Suppressor macrophage treated with lipopolysaccharide for 1 hour (primary cell): ENCODE measurements at places on chromosomes 4 and X.

DNA sequence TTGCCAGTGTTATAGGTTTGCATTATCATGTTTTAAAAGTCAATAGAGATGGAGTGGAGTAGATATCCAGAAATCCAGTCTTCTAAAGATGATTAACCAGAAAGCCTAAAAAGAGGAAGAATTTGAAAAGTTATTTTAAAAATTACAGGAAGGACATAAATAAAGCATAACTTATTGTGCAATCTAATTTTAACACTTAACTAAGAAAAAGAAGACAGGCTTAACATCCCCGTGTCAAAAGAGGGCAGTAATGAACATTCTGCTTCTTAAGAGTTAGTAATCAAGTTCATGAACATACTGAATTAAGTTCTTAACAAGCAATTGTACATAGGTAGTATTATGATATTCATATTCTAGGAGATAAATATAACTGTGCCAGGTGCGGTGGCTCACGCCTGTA, 39.3 kb downstream of the ELF2 start:
- DNase-seq, result peak; percentile 59

DNA sequence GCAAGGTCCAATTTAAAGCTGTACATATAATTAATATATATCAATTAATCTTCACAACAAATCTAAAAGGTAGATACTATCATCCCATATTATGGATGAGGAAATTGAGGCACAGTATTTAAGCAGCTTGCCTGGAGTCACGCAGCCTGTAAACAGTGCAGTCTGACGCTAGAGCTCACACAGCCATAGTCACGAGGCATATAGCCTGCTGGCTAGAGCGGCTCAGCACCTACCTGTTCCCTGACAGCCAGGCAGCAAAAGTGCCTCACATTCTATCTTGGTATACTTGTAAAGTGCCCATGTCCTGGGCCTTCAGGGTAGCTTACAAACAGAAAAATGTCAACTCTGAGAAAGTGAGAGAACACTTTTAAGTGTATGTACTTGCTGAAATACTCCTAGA, 222.6 kb upstream of the NEIL3 start:
- no peak for DNase-seq

DNA sequence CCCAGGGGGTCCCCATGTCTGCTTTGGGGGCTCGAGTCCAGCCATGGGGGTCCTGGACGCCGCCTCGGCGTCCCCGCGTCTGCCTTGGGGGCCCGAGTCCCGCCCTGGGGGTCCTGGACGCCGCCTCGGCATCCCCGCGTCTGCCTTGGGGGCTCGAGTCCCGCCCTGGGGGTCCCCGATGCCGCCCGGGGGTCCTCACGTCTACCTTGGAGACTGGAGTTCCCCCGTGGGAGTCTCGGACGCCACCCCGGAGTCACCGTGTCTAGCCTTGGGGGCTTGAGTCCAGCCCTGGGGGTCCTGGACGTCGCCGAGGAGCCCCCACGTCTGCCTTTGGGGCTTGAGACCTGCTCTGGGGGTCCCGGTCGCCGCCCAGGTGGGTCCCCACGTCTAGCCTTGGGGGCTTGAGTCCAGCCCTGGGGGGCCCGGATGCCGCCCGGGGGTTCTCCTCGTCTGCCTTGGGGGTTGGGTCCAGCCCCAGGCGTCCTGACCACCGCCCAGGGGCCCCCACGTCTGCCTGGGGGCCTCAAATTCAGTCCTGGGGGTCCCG, 1.1 kb upstream of the GTPBP6 start:
- DNase-seq, result no peak

- DNase-seq, result no peak
Measured at GRCh38 chrX:149374751-149375150, 130.4 kb downstream of the IDS start.

DNA sequence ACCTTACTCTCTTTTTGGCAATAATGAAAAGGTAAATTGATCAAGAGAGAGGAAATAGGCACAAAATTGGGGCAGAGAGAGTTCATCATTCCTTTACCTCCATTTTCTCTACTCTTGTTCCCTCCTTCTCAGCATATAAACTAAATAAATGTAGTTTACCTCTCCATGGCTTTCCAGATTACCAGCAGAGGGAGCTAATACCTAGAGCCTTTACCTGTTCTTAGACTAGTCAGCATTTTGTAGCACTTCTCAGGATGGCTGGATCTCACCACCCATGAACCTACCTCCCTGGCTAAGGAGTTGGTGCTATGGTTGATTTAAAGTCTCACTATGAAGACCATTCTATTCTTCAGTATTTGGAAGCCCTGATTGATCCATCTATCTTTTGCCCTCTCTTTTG, 15.7 kb downstream of the OFD1 start:
- DNase-seq, result no peak

- no peak for DNase-seq
Measured at GRCh38 chrX:45191820-45192409, 8.8 kb downstream of the DIPK2B start.

- DNase-seq, result peak; percentile 21
Measured at GRCh38 chr4:109278594-109279031, 23.8 kb downstream of the COL25A1 start.

GRCh38 chr4:15144249-15144966, 142.1 kb downstream of the CPEB2 start:
- DNase-seq, result no peak

GRCh38 chr4:159906051-159906450, 803.2 kb downstream of the RAPGEF2 start:
- no peak for DNase-seq

DNA sequence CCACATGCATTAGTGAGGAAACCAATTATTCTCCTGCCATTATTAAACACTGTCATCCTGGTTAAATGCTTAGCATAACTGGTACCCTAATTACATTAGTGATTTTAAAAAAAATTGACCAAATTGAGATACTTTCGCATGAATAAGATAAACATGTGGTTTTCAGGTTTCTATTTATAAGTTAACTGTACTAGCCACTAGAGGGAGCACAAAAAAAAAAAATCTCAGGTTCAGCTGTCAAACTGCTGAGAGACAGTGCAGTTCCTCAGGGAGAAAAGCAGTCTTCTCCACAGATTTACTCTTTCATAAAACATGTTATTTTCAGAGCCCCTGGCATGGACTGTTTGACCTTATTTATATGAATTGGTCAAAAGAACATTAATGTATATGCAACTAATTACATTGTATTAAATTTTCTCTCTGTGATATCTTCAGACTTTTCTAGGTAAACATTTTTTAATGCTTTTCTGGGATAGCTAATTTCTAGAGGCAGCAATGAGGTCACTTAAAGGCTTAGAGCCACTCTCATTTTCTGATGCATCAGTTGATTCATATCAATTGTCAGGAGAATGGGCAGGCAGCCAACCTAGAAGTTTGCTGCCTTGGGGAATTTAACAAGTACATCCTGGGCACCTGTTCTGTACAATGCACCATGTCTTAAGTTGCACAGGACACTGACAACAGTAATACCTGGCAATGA, 167.5 kb downstream of the CDS1 start:
- peak; percentile 68 for DNase-seq

GRCh38 chr4:110798687-110799086, 175.8 kb upstream of the PITX2 start:
- DNase-seq, result no peak

DNA sequence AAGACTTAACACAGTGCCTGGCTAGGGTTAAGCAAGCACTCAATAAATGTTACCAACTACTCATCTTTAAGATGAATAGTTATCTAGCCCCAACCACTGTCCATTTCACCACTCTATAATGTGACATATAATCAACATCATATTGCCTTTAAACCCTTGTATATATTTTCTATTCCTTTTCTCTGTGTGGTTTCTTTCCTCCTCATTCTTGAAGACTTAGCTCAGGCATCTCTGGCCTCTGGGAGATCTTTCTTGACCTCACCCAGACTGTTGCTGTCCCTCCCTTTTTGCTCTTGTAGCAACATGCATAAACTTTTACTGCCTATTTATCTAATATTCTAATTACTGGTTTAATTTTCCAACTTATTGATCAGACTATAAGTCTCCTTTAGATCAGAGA, 249.9 kb upstream of the MAB21L2 start:
- no peak for DNase-seq

- no peak for DNase-seq
Measured at GRCh38 chr4:168490711-168491110, 6.1 kb upstream of the PALLD start.

DNA sequence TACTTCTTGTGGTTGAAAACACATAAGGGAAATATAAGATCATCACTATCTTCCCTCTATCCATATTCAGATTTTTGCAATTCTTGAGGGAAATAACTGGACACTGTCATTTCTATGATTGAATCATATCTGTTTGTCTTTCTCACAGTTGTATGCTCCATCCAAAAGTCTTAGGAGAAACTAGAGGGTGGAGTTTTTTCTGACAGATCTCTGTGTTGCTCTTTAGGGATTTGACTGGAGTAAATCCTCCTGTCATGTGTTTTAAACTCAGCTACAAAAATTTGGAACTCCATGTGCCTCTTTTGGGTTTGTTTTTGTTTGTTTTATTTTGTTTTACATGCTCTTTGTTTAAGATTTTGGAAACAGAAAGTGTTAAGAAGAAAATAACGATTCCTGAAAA, 136.5 kb downstream of the SPATA18 start:
- DNase-seq, result no peak
